ENCODE measurements at places on chromosomes 4 and X. TPM values are rescaled to one million over a fixed set of nuclear protein-coding genes. Genes with fewer than 3 reads are reported as not detected.

Gene RAB40A
- 0.32 TPM for total RNA-seq

Gene UPF3B
- 2.9 TPM for total RNA-seq

Gene WNK3
- 0.65 TPM for total RNA-seq

Gene ABLIM2
- total RNA-seq = 22.6 TPM

Gene MAGEC1
- not detected for total RNA-seq

Gene TMEM33
- total RNA-seq = 27.2 TPM
